Esophagus muscularis mucosa (tissue), 4 donors: ENCODE measurements at places on chromosomes 16 and 17. TPM values are rescaled to one million over a fixed set of nuclear protein-coding genes. Genes with fewer than 3 reads are reported as not detected.

Gene MYLK3
- 1.2 TPM for total RNA-seq

Gene C16orf86
- total RNA-seq = 12.0 TPM

Gene NHLRC4
- 2.6 TPM for total RNA-seq

Gene CDH13
- 13.5 TPM for total RNA-seq

Gene USP10
- total RNA-seq = 45.3 TPM

Gene MYH13
- total RNA-seq = not detected

Gene TTYH2
- 6.0 TPM for total RNA-seq

Gene DBNDD1
- 14.3 TPM for total RNA-seq

Gene KRTAP9-6
- not detected for total RNA-seq

Gene CPHXL
- total RNA-seq = not detected

Gene RCVRN
- 0.52 TPM for total RNA-seq

Gene CFAP119
- 0.42 TPM for total RNA-seq

Gene ZNF646
- total RNA-seq = 11.6 TPM

Gene MCRIP1
- 146 TPM for total RNA-seq

Gene GPR179
- 0.29 TPM for total RNA-seq

Gene PABPN1L
- not detected for total RNA-seq

Gene CTRL
- total RNA-seq = 1.1 TPM
